ENCODE measurements at places on chromosomes 6 and 20. TPM values are rescaled to one million over a fixed set of nuclear protein-coding genes. Genes with fewer than 3 reads are reported as not detected.

GRCh38 chr20:24991897-24992486, 559 bp downstream of the APMAP start:
- DNase-seq = no peak

DNA sequence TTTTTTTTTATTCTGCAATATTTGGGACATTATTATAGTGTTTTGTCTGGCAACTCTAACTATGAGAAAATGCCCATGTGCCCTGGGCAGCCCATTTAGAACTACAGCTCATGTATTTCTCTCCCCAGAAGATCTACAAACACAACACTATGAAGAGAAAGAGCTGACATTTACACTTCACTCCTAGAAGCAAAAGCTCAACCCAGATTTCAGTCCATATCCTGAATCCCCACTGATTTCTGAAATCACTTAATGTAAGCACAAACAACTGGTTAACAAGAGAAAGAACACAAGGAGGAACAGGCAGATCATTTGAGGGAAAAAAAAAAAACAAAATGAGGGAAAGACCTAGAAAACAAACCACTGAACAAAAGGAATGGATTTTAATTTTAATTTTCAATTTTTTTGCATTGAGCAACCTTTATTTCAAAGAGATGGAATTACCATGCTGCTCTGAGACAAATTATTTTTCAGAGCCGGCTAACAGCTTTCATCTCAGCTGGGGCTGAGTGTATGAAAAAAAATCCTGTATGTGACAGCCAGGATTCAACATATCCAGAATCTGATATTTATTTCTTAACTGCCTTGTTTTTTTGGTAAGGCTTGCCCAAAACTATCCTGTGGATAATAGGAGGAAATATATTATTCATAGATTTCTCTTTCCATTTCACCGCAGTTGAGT, 32.5 kb downstream of the KIAA0319 start:
- no peak for DNase-seq

Gene ZNF165
- 1.4 TPM for total RNA-seq

DNA sequence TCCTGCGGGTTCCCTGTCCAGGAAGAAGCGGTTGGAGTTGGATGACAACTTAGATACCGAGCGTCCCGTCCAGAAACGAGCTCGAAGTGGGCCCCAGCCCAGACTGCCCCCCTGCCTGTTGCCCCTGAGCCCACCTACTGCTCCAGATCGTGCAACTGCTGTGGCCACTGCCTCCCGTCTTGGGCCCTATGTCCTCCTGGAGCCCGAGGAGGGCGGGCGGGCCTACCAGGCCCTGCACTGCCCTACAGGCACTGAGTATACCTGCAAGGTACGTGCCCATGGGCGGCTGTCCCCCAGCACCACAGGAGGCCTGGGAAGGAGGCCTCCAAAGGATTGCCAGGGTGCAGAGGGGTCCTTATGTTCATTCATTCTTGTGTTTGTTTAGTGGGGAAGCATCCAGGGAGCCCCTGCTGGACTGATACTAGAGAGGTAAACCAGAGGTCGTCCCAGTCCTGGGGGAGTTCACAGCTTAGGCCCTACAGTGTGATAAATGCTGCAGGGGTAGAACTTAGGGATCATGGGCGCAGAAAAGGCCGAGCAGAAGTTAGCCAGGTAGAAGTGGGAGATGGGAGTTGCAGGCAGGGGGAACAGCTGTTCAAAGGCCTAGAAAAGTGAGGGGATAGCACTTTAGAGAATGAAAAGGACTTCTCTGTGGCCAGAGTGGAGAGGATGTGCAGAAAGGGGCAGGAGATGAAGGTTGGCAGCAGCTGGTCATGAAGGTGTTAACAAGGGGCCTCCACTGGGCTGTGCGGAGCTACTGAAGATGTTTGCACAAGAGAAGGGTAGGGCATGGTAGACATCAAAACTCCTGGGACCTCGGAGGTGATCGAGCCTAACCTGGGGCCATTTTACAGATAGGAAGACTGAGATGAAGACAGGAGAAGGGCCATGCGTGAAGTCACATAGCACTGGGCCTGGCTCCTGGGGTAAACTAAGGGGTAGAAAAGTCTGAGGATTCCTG, 7.8 kb downstream of the TRIB3 start:
- DNase-seq = no peak

Gene MEI4
- total RNA-seq = 0.09 TPM

Measured in omental fat pad (tissue), 4 donors.